ENCODE measurements at places on chromosomes 1 and 21.

DNA sequence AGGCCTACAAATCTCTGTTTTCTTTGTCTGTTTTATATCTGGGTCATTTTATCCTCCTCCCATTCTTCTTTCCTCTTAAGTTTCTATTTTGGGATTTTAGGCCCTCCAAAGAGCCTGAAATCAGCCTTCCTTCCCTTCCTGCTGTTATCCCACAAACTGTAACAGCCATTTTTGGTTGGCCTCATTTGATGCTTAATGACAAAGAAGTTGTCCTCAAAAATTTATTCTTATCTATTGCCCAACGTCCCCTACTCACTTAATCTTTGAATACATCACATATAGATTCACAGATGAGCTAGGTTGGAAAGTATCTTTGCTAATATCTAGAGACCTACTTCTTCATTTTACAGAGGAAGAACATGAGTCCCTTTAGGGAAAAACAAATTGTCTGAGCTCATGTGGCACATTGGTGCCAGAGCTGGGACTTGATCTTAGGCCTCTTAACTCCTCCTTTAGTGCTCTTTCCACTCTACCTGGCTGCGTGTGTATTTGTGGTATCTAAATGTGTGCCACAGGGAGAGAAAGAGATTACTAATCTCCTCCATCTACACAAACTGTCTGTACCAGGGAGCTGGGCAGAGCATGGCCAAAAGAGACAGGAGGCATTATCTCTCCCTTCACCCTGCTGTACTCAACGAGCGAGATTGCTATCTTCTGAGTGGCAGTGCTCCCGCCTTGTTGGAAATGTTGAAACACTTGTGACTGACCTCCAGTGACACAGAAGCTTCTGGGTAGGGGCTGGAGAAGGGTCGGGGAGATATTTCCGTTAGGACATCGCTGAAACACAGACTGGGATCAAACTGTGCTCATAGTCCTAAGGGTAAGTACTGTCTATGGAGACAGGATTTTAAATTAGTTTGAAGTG lies 30.1 kb downstream of the RHEX start:
- no peak for DNase-seq

DNA sequence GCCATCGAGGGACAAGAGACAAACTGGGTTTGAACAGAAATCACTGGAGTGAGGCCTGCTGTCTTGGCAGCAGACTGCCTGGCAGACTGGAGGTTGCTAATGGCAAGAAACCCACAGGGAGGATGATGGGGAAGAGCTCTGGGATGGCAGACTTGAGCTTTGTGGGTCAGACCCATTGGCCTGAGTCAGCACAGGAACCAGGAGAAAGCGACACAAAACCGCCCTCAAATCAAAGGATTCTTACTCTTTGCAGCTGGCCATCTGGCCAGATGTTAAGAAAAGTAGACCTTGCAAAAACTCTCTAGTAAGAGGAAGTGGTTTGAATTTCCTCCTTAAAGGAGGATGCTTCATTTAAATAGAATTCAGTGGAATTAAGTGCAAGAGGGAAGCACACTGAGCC lies 195.2 kb upstream of the JUN start:
- no peak for DNase-seq

DNA sequence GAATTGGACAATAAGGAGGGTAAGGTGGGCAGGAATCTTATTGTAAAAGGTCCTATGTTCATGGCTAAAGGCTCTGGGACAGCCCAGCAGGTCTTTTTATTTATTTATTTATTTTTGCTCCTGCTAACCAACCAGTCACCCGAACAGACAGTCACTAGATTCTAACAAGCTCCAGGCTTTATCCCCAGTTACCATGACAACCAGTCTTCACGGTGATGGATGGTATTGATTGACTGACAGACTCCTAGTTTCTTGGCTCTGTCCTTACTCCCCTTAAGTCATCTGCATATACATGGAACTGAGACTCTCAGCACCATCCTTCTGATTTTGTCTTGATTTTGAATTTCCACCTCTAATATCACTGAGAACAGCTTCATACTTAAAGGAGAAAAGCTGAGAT lies 44.3 kb downstream of the C8A start:
- no peak for DNase-seq

GRCh38 chr21:33578959-33579542 lies 9.4 kb downstream of the DONSON start:
- no peak for DNase-seq

DNA sequence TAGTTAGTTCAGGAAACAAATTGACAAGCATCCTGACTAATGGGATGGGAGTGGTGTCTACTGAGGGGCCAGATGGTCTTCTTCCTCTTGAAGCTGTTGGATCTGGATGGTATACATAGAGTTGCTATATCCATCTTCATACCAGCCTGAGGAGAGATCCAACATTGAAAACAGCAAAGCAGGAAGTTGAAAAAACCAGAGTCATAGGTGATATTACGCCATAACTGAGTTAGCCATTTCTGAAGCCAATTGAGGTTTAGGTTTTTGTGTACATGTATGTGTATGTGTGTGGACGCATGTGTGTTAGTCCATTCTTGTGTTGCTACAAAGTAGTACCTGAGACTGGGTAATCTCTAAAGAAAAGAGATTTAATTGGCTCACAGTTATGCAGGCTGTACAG lies 2.3 kb upstream of the TSPAN2 start:
- DNase-seq: no peak

DNA sequence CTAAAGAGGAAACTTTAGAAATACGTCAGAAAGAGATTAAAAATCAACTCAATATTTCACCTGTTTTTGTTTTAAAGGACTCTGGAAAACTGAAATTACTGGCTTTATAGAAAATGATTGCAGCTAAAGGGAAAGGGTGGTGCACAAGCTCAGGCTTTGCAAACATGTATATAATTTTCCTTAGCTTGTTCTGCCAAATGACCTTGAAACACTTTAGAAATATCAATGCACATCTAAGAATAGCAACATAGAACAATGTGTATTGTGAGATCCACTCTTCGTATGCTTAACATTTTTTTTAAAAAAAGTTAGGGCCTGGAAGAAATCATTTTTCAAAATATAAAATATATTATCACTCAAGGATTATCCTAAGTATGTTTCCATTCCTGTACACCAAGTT lies 143.9 kb downstream of the NTPCR start:
- no peak for DNase-seq

DNA sequence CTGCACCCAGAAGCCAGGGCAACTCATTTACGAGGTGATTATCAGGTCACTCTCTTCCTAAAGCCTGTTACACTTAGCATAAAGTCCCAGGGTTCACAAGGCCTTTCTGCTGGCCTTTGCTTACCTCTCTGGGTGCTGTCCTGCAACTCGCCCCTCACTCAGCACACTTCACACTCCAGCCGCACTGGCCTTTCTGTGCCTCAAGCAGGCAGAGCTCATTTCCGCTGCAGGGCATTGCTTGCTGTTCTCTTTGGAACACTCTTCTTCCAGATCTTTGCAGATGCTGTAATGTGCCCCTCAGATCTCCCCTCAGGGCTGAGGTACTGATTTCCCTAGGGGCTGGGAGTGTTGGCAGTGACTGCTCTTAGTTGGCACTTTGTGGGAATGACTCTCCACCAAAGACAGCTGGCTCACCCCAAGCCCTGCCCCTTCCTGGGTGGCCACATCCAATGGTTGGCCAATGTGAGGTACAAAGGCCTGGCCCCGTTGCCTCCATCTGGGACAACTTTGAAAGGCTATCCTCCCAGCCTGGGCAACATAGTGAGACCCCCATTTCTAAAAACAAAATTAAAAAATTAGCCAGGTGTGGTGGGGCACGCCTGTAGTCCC lies 50.8 kb upstream of the SSBP3 start:
- DNase-seq: no peak

Measured in NCI-H1105 treated with DMSO at 0.1 percent for 48 hours (cell line).